ENCODE measurements at places on chromosomes 11 and 22.

DNA sequence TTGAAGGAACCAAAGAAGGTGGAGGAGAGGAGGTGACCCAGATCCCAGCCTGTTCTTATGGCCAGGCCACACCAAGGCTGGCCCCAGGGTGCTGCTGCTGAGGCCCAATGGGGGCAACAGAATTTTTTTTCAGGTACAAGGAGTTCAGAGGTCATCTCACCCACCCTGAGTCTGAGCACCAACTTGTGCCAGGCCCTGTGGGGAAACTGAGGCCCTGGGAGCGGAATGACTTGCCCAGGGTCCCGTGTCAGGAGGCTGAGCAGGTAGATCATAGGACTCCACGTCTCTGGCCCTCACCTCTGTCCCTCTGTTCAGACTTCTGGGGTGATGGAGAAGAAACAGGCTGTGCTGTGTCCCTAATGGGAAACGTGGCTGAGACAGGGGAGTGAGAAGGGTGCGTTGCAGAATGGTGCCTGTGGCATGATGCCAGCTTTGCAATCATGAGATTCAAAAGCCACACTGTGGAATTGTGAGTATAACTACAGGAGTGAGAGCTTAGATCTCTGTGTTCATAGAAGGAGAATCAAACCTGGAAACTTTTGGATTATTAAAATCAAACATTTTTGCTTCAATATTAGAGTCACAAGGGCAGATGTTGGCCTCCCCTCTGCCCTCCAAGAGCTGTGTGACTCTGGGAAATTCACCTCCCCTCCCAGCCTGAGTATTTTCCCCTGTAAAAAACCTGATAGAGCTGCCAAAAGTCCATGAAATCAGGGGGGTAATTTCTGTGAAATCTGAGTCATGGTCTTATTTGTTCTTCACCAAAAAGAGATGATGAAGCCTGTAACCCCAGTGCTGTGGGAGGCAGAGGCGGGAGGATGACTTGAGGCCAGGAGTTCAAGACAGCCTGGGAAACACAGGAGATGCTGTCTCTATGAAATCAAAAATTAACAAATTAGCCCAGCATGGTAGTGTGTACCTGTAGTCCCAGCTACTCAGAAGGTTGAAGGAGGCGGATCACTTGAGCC, 874 bp downstream of the APOL1 start:
- no peak for DNase-seq

DNA sequence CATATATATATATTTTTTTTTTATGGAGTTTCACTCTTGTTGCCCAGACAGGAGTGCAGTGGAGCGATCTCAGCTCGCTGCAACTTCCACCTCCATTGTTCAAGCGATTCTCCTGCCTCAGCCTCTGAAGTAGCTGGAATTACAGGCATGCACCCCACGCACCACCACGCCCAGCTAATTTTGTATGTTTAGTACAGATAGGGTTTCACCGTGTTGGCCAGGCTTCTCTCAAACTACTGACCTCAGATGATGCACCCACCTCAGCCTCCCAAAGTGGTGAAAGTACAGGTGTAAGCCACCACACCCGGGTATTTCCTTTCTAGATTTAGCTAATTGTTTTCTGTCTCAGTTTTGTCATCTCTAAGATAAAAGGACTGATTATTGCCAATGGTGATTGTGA, 821.1 kb downstream of the CNTN5 start:
- no peak for DNase-seq

DNA sequence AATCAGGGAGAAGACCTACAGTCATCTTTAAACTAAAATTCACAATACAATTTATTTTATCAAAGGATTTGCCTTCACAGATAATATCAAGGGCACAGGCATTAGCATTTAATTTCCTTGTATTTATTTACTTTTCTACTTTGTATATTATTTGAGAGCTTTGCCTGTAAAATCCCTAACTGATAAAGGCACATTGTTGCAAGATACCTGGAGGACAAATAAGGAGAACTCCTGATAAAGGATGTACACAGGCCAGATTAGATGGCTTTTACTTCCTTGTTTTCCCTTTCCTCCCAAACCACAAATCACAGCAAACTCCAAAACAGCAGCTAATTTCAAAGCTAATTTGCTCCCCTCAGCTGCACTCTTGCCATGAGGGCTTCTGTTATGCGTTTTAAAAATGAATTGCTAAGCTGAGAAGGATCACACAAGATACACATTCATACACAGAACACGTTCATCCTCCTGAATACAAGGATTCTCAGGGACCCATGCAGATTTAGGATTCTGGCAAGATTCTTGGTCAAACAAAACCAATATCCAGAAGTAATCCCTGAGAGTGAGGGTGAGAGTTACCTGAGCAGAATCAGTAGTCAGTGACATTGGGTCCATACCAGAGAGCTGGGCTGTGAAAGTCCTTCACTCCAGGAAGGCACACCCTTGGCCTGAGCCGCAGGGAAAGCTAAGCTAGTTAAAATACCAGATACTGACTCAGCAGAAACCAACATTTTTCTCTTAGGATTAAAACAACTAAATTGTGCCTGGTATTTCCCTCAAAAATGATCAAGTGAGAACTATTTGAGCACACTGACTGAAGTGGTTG, 100.3 kb upstream of the CLPB start:
- DNase-seq = no peak

- no peak for DNase-seq
Observed at GRCh38 chr22:24592851-24593558, at the start of gene LRRC75B. Gene LRRC75B (minus strand): TSS chr22:24593073. CDS start chr22:24593039, 34 bp downstream.

DNA sequence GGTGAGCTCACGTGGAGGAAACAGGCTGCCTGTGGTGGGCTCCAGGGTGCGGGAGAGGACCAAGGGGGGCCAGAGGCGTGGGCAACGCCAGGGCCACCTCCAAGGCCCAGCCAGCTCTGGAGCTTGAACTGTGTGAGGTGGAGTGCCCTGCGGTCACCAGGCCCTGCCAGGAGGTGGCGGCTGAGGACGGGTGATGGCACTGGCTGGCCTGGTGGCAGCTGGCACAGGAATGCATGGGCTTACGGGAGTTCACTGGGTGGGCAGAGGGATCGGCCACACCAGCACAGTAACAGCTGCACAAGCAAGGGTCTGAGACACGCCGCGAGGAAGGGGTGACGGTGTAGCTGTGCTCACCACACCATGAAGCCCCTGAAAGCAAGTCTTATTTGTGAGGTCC, 15.8 kb downstream of the TOLLIP start:
- no peak for DNase-seq

DNA sequence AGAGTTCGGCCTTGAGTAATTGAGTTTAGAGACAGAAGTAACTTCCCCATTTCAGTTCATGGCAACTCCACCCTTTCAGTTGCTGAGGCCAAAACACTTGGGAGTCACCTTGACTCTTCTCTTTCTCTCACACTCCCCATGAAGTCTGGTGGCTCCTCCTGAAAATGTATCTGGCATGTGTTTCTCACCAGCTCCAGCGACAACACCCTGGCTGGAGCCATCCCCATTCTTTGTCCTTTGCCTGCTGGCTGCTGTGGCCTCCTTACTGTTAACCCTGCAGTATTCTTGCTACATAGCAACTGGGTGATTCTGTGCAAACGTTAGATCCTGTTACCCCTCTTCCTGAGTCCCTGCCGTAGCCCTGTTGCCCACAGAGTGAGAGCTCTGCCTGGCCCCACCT, 23.8 kb downstream of the SLC6A5 start:
- no peak for DNase-seq

GRCh38 chr11:55811067-55811466, at the start of gene OR5L1:
Gene OR5L1 (plus strand): TSS chr11:55811367. CDS start chr11:55811467, 100 bp downstream.
- no peak for DNase-seq

- no peak for DNase-seq
Observed at GRCh38 chr11:126280595-126280994, 2.3 kb upstream of the TIRAP start.
